ENCODE measurements at places on chromosomes 5 and 9.

- no peak for DNase-seq
Measured at GRCh38 chr5:8383616-8384015, 514.7 kb downstream of the MTRR start.

GRCh38 chr5:67652201-67652600, 455.6 kb upstream of the CD180 start:
- no peak for DNase-seq

DNA sequence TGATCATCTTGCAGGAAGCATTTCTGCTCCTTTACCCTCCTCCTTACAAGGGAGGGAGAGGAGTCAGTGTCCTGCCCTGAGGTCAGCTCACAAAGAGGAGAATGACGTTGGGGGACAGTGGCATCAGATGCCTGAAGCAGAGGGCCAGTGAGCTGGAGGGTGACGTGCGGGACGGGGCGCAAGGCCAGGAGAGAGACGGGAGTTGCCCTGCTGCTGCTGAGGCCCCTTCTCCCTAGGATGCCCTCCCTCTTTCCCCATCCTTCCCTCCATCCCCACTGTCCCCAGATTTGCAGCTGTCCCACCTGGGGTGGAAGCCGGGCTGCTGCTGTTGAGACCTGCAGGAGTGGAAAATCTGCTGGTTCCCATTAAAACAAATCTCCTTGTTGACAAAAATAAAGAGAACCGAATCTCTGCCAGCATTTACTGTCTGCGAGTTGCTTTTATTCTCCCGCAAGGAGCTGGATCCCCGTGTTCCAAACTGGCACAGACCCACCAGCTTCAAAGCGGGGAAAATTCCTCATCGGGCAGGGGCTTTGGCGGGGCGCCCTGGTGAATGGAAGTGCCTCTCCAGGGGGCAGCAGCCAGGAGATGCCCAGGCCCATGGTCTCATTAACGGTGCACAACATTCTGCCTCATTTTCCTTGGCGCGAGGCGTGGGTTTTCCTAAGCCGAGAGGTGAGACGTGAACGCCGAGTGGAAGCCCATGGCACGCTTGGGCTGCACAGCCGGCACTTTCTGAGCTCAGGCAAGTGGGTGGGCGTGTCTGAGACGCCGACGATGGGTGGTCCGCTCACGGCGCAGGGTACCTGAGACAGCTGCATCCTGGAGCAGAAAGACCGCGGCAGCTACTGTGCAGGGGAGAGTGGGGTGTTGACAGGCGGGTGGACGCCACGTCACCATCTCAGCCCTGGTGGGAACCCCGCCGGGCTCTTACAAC, 13.9 kb upstream of the COL5A1 start:
- no peak for DNase-seq

GRCh38 chr9:122090287-122090883, 2.7 kb downstream of the TTLL11 start:
- no peak for DNase-seq
